Stimulated activated CD8-positive, alpha-beta memory T cell treated with anti-CD3 and anti-CD28 coated beads, Interleukin-15, amount 100 ng/mL, for 48 hours (primary cell): ENCODE measurements at places on chromosomes 6 and 20.

DNA sequence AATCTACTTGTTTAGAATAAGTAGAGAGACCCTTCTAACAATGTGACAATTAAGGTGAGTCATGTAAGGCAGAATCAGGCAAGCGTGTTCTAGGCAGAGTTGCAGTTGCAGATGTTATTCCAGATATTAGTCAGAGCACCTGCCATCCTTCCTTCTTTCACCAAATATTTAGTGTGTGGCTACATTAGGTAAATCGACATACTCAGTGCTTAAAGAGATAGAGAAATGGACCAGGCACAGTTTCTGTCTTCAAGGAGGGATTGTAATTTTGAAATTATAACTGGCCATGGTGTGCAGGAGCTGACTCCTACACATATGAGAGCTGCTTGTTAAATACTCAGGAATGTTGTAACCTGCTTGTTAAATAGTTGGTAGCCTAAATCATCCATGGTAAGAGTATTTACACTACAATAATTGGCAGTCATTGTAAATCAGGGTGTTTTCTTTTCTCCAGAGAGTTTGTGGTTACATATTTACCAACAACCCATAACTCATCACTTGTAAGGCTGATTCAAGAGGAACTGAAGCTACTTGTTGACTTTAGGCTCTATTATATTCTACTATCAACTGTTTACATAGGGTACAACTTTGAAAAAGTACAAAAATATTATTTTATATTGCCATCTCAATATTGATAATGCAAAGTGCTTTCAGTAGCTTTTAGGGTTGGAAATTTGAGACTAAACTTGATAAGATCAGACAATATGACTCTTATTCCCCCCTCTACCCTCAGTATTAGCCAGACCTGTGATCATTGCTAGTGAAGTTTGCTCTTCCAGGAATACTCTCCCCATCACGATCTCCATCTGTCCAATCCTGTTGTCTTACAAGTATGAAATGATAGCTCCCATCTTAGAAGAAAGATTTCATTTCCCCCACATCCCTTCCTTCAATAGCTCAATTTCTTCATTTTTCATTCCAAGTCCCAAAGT lies 607.1 kb downstream of the COL12A1 start:
- no peak for DNase-seq

DNA sequence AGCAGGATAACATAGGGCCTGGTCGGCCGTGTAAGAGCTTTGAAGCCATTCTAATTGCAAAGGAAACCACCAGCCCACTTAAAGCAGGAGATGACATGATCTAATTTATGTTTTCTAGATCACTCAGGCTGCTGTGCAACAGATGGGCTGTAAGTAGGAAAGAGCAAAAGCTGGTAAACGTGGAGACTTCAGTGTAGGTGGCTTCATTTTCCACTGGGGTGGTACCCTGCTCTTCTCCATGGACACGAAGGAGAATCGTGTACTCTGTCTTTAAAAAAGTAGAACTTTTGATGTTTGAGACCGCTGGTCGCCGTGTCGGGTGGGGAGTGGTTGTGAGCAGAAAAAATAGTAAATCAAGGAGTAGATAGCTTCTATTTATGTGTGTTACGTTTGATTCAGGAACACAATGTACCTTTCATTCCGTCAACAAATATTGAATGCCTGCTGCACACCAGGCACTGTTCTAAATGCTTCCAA lies 6.4 kb downstream of the CASS4 start:
- no peak for DNase-seq

GRCh38 chr6:17965397-17965796 lies 22.0 kb downstream of the KIF13A start:
- no peak for DNase-seq

GRCh38 chr6:140414966-140415620 lies 1040.6 kb upstream of the CITED2 start:
- DNase-seq = no peak

DNA sequence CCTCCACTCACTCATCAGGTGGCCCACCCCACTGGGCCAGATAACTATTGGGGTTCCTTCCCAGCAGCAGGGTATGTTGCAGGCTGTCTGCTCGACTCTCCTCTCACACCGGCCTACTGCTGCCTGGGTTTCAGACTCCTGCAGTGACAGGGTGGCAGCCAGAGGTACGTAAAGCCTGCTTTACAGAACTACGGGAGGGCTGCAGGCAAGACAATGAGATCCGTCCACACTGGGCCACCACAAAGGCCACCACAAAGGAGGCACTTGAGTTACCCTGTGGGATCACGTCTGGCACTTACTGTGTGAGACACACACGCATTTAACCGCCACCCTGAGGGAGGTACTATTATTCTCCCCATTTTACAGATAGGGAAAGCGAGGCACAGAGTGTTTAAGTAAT lies 78.5 kb downstream of the NFATC2 start:
- DNase-seq = no peak

GRCh38 chr20:53850319-53850718 lies 220.1 kb downstream of the BCAS1 start:
- no peak for DNase-seq
